Activated naive CD8-positive, alpha-beta T cell treated with anti-CD3 and anti-CD28 coated beads, Interleukin-2, amount 50 U/mL, for 16 hours (primary cell): ENCODE measurements at places on chromosomes 5 and 9.

DNA sequence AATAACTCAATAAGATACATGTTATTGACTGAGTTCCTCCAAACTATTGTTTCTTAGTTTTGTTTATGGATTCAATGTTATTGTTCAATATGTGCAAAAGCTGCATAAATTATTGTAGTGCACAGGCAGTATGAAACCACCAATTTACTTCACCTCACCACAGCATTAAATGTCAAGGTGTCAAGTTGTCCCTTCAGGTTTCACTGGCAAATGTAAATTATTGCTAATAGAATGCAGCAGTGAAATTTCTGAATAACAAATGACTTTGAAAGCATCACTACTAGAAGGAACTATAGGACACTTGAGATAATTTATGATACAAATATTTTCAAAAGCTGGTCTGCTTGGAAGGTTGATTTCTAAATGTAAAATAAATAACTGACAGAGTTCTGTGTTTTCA lies 116.4 kb upstream of the PTPRD start:
- DNase-seq = no peak

DNA sequence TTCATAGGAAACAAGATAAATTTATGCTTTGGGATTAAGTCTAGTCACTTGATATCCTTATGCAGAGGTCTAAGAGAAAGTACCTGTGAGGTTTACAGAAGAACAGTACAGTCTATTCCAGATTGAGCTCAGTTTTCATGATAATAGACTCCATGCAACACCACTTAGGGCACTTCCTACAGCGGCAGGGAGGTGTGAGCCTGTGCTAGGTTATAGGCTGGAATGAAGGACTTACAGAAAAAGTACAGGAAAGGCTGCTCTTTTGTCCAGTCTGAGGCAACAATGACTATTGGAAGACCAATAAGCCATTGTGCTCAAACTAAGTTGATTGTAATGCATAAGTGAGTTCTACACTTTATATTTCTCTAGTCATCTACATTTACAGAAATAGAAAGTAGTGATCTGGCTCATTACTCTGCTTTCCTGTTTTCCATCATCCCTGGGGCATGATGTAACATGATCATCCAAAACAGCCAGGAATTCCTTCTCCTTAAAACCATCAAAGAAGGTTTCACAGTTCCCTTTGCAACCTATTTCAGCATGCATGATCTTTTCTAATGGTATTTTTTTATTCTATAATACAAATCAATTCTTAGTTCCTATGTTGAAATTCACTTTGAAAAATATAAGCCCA lies 322.8 kb downstream of the SLF1 start:
- no peak for DNase-seq

DNA sequence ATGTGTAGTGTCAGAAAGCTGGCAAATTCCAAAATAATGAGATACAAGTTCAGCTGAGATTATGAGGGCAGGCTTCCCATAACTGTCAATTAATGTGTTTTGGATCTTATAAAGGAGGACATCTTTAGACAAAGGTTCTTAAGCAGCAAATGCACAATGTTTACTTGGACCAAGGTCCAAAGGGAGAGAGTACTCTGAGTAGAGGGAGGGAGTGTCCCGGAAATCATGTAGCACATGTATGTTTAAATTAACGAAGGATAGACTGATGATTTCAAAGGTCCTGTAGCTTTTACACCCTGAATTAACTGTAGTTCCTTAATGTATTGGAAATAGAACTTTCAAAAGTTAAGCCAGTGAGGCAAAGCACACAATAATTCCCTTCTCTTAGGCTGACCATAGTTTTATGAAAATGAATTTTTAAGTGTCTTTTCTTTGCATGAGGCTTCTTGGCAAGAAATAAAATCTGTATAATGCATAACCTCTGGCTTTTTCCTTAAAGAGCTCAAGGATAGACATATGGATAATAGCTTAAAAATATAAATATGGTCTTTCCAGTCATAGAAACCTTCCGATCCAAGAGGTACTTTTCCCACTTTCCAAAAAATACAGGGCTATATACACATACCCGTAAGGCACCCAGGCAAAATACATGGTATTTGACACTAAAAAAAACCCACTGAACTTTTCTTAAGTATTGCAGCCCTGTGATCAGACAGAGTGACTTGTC lies 93.0 kb downstream of the PCSK5 start:
- no peak for DNase-seq

DNA sequence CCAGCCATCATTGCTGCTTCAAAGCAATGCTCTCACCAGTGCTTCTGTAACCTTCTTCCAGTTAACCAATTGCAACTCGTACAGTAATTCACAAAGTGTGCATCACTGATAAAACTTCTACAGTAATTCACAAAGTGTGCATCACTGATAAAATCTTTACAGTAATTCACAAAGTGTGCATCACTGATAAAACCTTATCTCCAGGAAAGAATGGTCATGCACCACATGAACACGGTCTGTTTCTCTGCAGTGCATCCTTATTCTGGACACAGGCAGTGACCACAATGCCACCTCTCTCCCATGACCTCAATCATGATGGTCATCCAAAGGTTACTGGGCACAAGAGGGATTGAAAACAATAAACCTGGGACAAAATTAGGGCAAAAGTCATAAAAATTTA lies 153.6 kb downstream of the TSSK1B start:
- no peak for DNase-seq

GRCh38 chr9:104961701-104962359 lies 33.9 kb upstream of the ABCA1 start:
- no peak for DNase-seq

GRCh38 chr5:67257077-67257476 lies 60.5 kb upstream of the CD180 start:
- no peak for DNase-seq
